ENCODE measurements at places on chromosomes 12 and 14.

DNA sequence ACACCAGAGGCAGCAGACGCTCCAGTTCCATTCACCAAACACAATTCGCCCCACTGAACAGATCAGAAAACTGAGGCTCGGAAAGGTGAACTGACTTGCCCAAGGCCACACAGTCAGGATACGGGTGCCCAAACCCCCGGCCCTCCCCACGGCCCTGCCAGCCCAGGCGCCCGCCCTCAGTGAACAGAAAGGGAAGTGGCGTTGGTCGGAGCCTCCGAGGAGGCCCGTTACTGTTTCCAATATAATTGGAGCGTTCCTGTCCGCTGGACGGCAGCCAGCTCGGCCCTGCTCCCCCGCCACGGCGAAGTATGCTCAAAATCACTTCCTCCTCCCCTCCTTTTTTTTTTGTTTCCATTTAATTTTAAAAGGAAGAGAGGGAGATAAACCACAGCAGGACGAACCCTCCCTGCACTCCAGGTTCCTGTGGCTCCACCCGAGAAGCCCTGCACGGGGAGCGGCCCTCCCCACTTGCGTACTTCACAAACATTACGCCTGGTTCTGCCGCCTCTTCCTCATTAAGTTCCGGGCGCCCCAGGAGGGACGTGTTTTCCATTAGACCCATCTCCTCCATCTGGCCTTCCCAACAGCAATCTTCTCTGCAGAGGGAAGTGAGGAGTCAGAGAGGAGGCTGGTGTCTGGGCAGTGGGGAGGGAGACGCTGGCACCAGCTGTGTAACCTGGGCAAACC is 61.1 kb downstream of the NCOR2 start:
- DNase-seq, result no peak

- no peak for DNase-seq
Measured at GRCh38 chr12:53336181-53336681, at the start of gene SP7. Gene SP7 (minus strand): TSS chr12:53336354. CDS start chr12:53335646, 708 bp downstream.

DNA sequence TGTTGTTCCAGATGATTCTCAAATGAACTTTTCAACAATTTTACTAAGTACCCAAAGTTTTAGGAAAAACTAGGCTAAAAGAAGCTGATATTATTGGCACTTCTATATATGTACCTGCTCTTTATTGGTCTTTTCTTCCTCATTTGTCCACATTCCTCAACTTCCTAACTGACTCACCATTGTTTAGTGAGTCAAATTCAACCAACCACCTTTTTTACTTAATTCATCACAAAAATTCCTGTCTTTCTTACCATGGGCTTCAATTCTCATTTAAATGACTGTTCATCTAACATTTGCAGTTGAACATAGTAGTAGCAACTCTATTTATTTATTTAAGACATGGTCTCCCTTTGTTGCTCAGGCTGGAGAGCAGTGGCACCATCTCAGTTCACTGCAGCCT is 47.6 kb upstream of the SLC2A13 start:
- DNase-seq, result no peak

- DNase-seq, result no peak
Measured at GRCh38 chr12:5308996-5309395, 122.9 kb upstream of the NTF3 start.

DNA sequence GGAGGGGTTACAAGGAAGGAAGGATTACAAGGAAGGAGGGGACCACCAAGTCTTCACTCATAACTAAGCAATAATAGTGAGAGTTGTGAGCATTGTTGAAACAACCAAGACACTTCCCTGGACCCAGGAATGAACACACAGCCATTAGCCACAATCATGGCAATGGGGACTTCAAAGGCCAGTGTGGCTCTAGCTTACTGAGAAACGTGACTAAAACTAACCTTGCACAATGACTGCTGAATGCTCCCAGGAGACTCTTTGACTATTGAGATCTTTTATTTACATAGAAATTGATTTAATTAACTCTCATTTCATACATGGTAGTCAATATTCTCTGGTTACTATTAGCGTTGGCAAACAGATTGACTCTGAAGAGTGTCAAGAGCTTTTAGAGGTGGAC is 263.0 kb upstream of the SOX5 start:
- DNase-seq, result no peak

- no peak for DNase-seq
Measured at GRCh38 chr12:67645601-67646000, 2.9 kb upstream of the DYRK2 start.

- DNase-seq, result no peak
Measured at GRCh38 chr14:96627811-96628775, 125.9 kb downstream of the PAPOLA start.

GRCh38 chr12:59085690-59086089 is 165.4 kb upstream of the LRIG3 start:
- DNase-seq, result no peak

DNA sequence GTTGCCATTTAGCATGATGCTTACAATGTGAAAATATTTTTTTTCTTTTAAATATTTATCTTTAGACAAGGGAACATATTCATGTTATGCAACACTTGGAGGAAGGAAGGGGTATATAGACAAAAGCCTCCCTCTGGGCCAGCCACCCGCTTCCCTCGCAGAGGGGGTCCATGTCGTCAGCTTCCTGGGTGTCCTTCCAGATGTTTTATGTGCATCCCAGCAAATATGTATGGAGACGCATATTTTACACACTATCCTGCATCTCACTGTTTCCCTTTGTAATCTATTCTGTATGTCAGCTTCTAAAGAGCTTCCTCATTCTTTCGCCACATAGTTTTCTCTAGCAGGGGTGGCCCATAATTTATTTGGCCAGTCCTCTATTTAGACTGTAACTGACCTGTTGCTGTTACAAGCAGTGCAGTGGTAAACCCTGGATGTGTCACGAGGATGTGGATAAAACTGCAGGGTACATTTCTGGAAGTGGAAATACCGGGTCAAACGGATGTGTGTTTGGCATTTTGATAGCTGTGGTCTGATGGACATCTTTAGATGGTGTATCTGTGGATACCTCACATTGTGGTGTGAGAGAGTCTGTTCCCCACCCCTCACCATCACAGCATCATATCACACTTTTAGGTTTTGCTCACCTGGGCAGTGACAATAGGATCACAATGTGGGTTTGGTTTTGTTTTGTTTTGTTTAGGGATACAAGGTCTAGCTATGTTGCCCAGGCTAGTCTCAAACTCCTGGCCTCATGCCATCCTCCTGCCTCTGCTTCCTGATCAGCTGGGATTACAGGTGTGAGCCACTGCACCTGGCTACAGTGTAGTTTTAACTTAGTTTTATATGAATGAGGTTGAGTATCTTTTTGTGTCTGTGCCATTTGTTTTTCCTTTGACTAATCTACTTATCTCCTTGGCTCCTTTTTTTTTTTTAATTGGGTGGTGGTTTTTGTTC is 31.6 kb downstream of the FAM222A start:
- no peak for DNase-seq

GRCh38 chr14:89214221-89214965 is 202.6 kb downstream of the FOXN3 start:
- no peak for DNase-seq

DNA sequence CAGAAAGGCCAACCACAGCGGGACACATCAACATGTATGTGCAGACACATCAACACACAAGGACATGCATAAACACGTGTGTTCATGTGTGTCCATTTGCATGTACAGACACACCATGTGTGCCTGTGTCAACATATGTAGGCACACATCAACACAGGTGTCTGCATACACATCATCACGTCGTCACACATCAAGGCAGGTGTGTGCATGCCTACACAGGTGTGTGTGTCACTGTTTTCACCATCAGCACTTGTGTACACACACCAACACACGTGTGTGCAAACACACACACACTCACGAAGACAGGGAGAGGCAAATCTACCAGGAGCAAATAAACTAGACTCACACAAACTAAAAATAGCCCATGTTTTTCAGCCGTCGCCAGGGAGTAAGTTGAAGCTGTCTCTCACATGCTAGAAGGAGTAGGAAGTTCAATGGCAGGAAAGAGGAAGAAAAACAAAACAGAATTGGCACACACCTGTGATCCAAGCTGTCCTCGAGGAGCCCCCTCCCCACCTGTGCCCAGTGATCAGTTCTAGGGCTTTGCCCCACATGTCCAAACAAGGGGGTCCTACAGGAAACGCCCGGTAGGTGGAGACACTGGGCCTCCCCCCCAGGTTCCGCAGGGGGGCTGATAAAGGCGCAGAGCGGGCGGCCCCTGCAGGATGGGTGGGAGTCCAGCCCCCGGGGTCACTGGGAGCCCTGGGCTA is 7.4 kb downstream of the SCARB1 start:
- no peak for DNase-seq

- DNase-seq, result no peak
Measured at GRCh38 chr12:39341179-39341578, 101.7 kb downstream of the KIF21A start.

- no peak for DNase-seq
Measured at GRCh38 chr12:54029529-54030441, 1.5 kb downstream of the HOXC6 start.

- no peak for DNase-seq
Measured at GRCh38 chr14:54597795-54598443, 31.0 kb downstream of the SAMD4A start.

GRCh38 chr12:117359029-117359845 is 2.2 kb downstream of the NOS1 start:
- DNase-seq, result no peak

GRCh38 chr12:111971800-111972199 is 41.2 kb downstream of the TMEM116 start:
- DNase-seq, result no peak

DNA sequence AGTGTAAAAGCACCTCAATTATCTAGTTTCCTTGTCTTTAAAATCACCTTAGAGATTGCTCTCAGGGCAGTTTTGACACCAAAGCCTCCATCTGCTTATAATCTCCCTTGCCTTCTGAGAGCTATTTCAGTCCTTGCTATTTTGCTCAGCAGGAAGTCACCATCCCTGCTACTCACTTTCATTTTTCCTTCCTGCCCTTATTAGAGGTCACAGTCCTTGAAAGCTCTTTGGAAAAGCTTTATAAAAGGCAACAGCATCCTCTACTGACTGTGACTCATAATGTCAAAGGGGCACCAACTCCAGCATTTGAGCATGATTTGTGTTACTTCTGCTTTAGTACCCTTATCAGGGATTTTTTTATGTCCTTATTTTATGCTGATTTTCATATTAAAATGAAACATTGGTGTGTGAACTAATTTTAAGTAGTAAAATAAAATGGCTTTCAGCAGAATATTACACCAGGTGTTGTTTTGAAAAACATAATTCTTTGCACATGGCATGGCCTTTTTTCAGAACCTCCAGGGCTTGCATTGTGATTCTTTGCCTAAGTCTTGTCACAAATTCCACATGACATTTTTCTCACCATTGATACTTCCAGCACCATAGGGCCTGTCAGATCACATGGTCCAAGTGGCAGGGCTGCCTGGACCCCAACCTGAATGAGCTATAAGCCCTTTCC is 213.0 kb downstream of the ADAMTS20 start:
- no peak for DNase-seq

- DNase-seq, result no peak
Measured at GRCh38 chr14:36746872-36747271, 85.2 kb downstream of the PAX9 start.

GRCh38 chr12:120666571-120667390 is 20.2 kb upstream of the MLEC start:
- no peak for DNase-seq

- no peak for DNase-seq
Measured at GRCh38 chr14:65071544-65071943, 30.8 kb downstream of the MAX start.

GRCh38 chr12:75271576-75271975 is 58.5 kb downstream of the CAPS2 start:
- DNase-seq, result no peak

- DNase-seq, result no peak
Measured at GRCh38 chr14:61262082-61262481, 19.1 kb downstream of the TMEM30B start.

GRCh38 chr12:65511912-65512311 is 233.4 kb downstream of the MSRB3 start:
- DNase-seq, result no peak

DNA sequence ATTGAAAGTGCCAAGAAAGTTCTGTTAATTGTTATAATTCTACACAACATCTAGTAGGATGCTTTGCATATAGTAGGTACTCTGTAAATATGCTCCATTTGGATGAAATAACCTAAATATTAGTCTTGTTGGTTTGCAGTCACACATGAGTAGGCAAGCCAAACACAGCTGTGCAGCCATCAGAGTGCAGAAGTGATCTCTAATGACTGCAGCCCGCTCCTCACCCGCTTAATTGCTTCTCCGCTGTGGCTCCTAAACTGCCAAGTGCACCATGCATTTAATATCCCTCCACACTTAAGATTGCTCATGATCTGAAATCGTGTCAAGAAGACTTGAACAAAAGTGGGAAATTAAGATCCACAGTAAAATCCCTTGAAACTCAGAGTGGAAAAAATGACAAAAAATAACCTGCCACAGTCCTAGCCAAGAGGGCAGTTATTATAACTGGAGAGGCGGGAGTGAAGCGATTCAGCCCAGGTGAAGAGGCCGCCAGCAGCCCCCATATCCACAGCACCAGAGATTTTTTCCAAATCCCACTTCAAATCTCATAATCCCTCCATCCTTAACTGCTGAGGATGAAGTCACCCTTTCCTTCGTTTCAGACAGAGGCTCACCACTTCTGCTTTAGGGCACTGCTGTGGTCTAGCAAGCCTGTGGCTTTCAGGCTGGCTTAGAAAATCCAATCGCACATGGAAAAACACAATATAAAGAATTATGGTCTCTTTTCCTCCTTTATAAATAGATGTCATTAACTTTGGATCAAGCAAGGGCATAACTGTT is 69.5 kb downstream of the TMEM30B start:
- DNase-seq, result no peak

GRCh38 chr12:105420659-105421240 is 90.3 kb downstream of the C12orf75 start:
- peak; percentile 58 for DNase-seq
